Epithelial cell of alveolus of lung (primary cell): ENCODE measurements at places on chromosomes 1 and 21. TPM values are rescaled to one million over a fixed set of nuclear protein-coding genes. Genes with fewer than 3 reads are reported as not detected.

The MAP10 gene
- total RNA-seq: 1.2 and 2.7 TPM in 2 replicates

The LGR6 gene
- not detected in 2 replicates for total RNA-seq

The ATP1A4 gene
- not detected in 2 replicates for total RNA-seq

The RGS4 gene
- 14.4 and 30.9 TPM in 2 replicates for total RNA-seq

The SAMD11 gene
- total RNA-seq: 30.3 and 46.1 TPM in 2 replicates

The MANEAL gene
- total RNA-seq: not detected in 2 replicates

The SMCP gene
- not detected in 2 replicates for total RNA-seq

The KRTAP7-1 gene
- not detected in 2 replicates for total RNA-seq

The ADAM15 gene
- 33.1 and 81.6 TPM in 2 replicates for total RNA-seq

The LCE1E gene
- not detected in 2 replicates for total RNA-seq

The SLFNL1 gene
- 0.39 and 1.4 TPM in 2 replicates for total RNA-seq

The TEDDM1 gene
- not detected in 2 replicates for total RNA-seq

The NTMT2 gene
- total RNA-seq: not detected in 2 replicates
